ENCODE measurements at places on chromosomes 12 and 14.

DNA sequence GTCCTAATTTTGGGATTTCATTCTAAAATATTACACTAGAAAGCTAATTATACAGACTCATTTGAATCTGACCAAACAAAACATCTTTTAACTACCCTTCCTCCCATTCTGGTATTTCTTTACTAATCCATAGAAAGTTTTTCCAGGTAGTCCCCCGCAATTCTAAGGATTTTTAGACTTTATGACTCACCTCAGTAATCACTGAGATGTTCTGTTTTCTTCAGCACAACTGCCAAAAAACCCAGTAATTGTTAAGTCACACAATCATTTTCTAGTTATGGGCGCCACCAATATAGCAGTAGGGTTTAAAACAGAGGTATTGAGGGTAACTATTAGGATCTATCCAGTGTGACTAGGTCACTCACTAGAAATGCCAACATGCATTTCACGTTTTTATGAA lies 1.6 kb upstream of the ARID4A start:
- DNase-seq, result no peak

- DNase-seq, result no peak
Observed at GRCh38 chr12:53230108-53230845, 1.7 kb downstream of the RARG start.

- no peak for DNase-seq
Observed at GRCh38 chr12:132717531-132718387, 7.1 kb downstream of the PGAM5 start.

- DNase-seq, result no peak
Observed at GRCh38 chr12:42125388-42125767, 19.3 kb downstream of the GXYLT1 start.

GRCh38 chr12:43132291-43132690 lies 419.7 kb downstream of the ADAMTS20 start:
- no peak for DNase-seq

DNA sequence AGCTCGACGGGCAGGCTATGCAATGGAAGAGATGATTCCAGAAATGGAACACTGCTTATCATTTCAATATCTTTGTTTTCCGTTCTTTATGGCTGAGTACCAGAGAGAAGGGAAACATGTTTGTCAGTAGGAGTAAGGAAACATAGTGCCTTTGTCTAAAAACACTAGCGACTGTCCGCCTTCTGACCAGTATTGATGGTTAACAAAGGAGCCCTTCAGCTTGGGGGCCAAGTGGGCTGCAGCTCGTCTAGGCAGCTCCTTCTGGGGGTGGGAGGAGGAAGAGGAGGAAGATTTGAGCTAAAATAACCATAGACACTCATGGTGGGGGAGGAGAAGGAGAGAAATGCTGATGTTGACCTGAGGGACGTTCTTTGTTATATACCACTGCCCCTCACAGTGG lies 15.0 kb downstream of the COQ5 start:
- no peak for DNase-seq

DNA sequence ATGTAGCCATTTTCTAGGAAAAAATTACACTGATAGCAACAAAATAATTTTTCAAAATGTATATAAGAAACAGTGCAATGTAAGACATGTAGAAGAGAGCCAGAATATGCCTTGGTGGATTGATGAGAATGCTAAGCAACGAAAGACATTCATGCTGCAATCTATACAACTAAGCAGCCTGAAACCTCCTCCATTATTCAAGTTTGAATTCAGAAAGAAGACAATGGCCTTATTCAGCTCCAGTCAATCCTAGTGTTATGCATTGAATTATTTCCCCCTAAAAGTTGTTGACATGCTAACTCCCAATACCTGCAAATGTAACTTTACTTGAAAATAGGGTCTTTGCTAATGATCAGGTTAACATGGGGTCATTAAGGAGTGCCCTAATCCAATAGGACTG lies 73.5 kb downstream of the BTG1 start:
- DNase-seq, result no peak

All from ascending aorta (tissue), 2 donors.